Glutamatergic neuron (in vitro differentiated cells): ENCODE measurements at places on chromosomes 1 and 21. TPM values are rescaled to one million over a fixed set of nuclear protein-coding genes. Genes with fewer than 3 reads are reported as not detected.
A peak's percentile ranks its signal among the peaks of the same experiment; 100 is the strongest.

GRCh38 chr1:185483664-185484450, 166.8 kb upstream of the IVNS1ABP start:
- no peak for DNase-seq

DNA sequence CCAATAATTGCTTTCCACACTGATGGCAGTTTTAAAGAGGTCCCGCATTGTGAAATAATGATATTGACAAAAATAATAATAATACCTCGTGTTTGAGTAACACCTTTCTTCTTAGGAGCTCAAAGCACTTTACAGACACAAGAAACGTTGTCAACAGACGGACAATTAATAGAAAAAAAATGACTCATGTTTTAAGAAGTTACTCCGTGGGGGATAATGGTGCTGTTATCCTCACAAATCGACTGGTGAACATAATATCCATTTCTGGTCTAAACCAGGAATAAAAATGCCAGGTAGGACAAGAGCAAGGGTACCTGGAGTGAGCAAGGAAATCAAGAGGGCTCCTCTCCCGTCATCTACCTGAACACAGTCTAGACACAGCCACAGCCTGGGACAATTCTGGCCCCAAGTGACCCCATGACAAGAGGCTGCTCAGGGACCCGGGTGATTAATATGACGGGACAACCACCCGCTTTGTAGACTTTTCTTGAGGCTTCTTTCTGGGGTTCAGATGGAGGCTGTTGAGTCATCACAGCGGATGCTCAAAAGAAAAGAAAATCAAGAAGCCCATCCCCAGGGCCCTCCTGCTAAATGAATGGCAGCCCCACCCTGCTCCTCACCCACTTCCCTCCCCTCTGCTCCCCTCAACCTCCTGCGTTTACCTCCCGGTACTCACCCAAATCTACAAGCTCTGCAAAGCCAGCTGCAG, 146.2 kb upstream of the IRF2BP2 start:
- DNase-seq = no peak

DNA sequence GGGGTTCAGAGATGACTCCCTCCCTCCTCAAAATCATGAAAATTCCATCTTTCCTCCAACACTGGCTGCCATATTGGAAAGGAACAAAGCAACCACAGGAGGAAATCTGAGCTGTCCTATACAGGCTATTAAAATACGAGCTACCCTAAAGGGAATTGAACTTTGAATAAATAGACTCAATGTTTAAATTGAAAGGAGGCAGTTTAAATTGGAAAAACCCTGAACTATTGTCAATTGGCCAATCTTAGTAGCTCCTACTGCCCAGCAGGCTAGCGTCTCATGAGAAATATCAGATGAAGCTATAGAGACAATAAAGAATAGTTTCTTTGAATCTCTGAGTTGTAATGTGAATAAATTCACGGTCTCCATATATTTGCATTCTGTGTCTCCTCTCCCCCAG, 85.4 kb upstream of the KCNE2 start:
- DNase-seq = no peak

GRCh38 chr1:69312055-69312732, 255.5 kb upstream of the LRRC7 start:
- no peak for DNase-seq

- no peak for DNase-seq
Observed at GRCh38 chr1:44035726-44036408, 4.6 kb upstream of the SLC6A9 start.

DNA sequence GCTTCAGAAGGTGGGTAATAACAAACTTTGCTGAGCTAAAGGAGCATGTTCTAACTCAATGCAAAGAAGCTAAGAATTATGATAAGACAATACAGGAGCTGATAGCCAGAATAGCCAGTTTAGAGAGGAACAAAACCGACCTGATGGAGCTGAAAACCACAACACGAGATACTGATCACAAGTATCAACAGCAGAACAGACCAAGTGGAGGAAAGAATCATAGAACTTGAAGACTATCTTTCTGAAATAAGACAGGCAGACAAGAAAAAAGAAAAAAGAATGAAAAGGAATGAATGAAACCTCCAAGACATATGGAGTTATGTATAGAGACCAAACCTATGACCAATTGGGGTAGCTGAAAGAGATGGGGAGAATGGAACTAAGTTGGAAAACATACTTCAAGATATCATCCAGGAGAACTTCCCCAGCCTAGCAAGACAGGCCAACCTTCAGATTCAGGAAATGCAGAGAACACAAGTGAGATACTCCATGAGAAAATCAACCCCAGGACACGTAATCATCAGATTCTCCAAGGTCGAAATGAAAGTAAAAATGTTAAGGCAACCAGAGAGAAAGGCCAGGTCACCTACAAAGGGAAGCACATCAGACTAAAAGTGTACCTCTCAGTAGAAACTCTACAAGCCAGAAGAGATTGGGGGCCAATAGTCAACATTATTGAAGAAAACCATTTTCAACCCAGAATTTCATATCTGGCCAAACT, 20.5 kb downstream of the CD84 start:
- no peak for DNase-seq

- DNase-seq = peak; percentile 41
Observed at GRCh38 chr1:36154765-36155407, 1.1 kb upstream of the MAP7D1 start.

- DNase-seq = no peak
Observed at GRCh38 chr21:38599381-38599975, 101.2 kb upstream of the ERG start.

GRCh38 chr1:187045371-187045770, 216.6 kb downstream of the PLA2G4A start:
- DNase-seq = no peak

- peak; percentile 64 for DNase-seq
Observed at GRCh38 chr1:25520446-25521061, 22.9 kb upstream of the LDLRAP1 start.

- no peak for DNase-seq
Observed at GRCh38 chr21:24561291-24561690, 1046.0 kb downstream of the MRPL39 start.

DNA sequence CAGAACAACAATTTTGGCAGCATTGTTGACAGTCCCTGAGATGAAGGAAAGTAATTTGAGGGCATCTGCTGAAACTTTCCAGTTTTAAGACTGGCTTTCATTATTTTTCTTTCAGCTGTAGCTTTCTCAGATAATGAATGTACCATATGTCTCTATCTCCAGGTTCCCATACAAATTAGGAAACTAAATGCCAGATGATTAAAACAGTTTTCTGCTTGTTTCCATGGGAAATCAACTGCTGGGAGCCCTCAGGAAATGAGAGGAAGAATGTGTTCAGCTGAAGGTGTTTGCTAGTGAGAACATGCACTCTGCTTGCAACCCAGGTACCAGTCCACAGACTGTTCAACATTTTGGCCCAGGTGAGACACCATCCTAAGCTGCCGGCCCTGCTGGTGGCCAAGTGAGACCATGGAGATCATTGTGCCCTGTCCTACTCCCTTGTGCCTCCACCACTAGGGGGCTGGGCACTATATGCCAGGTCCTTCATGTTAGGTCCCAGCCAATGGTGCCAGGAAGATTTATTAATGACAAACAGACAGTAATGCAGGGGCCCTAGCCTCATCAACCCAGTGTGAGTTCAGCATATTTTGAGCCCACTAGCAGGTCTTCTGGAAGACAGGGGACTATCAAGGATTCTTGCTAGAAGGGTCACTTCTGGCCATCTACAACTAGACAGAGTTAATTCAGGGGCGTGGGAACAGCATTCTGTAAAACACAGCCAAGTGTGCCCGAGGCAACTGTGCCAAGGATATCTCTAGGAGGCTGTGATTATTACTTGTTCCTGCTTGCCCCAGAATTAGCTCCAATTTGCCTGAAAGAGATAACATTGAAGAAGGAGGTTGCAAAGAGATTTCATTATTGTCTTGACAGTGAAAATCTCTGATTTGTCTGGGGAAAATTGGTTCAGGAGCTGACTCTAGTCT, 17.0 kb upstream of the LRRC8C start:
- no peak for DNase-seq

- DNase-seq = peak; percentile 70
Observed at GRCh38 chr1:236685917-236686814, at the start of gene ACTN2. TSS of gene ACTN2 (plus strand) at chr1:236686499. CDS start at chr1:236686674, 175 bp downstream.

DNA sequence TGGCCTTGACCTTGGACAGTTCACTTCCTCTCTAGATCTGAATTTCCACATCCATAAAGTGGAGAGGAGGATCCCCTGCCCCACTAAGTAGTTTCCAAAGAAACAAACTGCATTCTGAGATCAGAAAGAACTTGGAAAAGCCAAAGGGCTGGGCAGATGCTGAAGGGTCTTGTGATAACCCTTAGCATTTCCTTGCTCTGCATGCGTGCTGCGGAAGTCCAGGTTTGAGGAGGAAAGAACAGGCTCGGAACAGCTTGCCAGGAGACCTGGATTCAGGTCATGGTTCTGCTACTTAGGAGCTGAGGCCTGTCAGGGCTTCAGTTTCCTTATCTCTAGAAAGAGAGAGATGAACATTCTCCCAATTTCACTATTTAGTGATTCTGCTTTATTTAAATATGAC, 27.2 kb downstream of the IGFN1 start:
- no peak for DNase-seq

DNA sequence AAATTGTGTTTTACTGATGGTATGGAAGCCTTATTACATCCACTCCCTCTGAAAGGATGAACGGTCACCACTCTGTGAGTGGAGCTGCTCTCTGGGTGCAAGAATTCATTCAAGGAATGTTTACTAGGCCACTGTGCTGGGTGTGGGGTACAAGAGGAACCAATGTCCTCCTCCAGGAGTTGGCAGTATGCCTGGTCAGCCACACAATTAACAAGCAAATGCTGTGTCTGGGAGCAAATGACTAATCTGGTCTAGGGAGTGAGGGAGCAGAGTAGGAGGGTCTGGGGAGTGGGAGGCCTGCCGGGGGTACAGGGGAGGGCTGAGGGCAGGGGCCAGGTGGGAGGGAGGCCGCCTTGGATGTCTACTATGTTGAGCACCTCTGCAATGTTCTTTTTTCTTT, 27.2 kb upstream of the TDRD10 start:
- no peak for DNase-seq

- DNase-seq = no peak
Observed at GRCh38 chr1:2212274-2212531, 15.9 kb upstream of the SKI start.

GRCh38 chr1:52978045-52978444, 51.0 kb downstream of the SCP2 start:
- no peak for DNase-seq

DNA sequence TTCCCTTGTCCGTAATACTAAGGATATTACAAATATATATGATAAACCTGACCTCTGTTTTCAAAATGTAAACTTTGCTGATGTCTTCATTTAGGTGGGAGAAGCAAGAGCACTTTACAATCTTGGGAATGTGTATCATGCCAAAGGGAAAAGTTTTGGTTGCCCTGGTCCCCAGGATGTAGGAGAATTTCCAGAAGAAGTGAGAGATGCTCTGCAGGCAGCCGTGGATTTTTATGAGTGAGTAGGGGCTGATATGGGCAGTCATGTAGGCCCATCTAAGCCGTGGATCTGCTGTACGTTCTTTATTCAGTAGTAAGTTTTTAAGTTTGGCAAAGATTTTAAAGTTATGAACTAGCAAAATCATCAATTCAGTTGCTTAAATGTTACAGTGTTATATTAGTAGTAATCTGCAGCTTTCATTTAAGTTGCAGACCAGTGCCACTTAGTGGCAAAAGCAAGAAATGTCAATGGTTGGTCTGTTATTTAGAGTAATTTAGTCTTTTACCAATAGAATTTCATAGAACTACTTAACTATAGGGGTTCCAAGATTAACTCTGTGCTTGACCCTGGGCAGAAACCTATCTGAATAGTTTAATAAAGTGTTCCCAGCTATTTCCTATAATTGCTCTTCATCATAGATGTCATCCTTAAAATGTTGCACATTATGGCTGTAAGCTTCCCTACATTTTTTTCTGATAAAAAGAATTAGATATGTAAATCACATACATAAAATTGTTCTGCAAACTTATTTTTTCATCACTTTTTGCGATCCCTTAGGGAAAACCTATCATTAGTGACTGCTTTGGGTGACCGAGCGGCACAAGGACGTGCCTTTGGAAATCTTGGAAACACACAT, 21.3 kb downstream of the GPSM2 start:
- DNase-seq = no peak

- DNase-seq = no peak
Observed at GRCh38 chr1:215141460-215141859, 58.9 kb downstream of the KCNK2 start.

DNA sequence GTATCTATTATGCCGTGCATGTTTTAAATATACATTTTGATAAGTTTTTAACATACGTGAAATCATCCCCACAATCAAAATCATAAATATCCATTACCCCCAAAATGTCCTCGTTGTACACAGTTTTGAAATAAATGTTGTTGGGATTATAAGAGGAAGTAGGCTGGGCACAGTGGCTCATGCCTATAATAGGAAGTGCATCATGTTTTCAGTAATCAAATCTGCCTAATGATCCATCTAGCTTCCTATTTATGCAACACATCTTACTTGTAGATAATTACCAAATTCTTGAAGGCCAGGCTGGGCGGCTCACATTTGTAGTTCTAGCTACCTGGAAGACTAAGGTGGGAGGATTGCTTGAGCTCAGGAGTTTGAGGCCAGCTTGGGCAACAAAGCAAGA, 15.0 kb upstream of the IFNGR2 start:
- no peak for DNase-seq

GRCh38 chr1:89690595-89690994, 57.7 kb downstream of the LRRC8C start:
- no peak for DNase-seq

GRCh38 chr1:56295949-56296929, 283.1 kb downstream of the PLPP3 start:
- no peak for DNase-seq

GRCh38 chr1:54241364-54241763, 41.4 kb downstream of the MRPL37 start:
- DNase-seq = no peak

DNA sequence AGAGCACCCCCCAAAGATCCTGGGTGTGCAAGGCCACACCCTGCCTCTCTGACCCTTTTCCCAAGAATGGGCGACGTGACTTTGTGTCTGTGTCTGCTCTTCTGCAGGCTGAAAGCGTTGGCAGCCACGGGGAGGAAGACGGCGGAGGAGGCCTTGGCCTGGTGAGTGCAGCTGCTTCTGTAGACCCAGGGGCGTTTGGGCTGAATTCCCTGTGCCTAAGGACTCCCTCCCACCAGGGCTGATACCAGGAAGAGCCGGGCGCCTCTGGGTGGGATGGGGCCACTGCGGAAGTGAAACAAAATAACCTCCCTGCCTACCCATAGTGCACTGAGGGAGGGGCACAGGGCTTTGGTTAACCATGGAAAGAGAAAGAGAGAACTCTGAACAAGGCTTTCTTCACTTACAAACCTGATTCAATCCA, 2.5 kb downstream of the UBASH3A start:
- DNase-seq = no peak

GRCh38 chr1:212228591-212229119, 56.6 kb upstream of the PPP2R5A start:
- DNase-seq = no peak

DCDC2B gene
- total RNA-seq = not detected

SHISAL2A gene
- total RNA-seq = not detected

CD5L gene
- not detected for total RNA-seq

PTPN14 gene
- total RNA-seq = 1.7 TPM

SLAMF8 gene
- not detected for total RNA-seq

L1TD1 gene
- total RNA-seq = 1.8 TPM

CACNA1S gene
- total RNA-seq = 0.07 TPM

ZNF691 gene
- total RNA-seq = 9.5 TPM

CD1D gene
- 0.25 TPM for total RNA-seq

C1orf185 gene
- total RNA-seq = not detected

LRRC71 gene
- not detected for total RNA-seq

CHI3L1 gene
- total RNA-seq = not detected

CTXND2 gene
- not detected for total RNA-seq

LYPLA2 gene
- 191 TPM for total RNA-seq
